ENCODE measurements at places on chromosomes 5 and 9.

- no peak for DNase-seq
Measured at GRCh38 chr5:161757223-161757622, 71.7 kb downstream of the GABRA6 start.

DNA sequence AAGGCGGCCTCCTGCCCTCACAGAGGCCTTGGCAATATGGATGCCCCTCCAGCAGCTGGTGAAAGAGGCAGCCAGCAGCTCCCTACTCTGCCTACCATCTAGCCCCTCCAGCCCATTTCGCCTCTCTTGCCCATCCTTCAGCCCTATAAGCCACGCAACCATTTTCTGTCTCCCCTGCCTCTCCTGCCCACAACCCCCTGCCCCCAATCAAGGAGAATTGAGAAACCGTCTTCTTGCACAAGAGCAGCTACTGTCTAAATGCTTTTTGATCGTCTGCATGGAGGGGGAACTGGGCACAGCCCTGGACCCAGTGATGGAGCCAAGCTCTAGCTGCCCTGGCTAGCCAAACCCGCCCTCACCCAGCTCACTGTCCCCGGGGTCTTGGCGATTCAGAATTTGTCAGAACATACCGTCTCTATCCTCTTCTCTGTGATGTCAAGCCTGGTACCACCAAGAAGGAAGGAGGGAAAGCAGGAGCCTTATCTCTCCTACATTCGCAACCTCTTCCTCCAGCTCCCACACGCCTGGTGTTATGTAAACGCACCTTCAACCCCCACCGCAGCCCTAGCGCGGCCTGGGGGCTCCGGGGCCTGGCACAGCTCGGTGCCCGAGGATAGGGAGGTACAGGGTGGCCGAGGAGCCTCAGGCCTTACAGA lies 1.2 kb downstream of the SPRY4 start:
- DNase-seq: no peak

DNA sequence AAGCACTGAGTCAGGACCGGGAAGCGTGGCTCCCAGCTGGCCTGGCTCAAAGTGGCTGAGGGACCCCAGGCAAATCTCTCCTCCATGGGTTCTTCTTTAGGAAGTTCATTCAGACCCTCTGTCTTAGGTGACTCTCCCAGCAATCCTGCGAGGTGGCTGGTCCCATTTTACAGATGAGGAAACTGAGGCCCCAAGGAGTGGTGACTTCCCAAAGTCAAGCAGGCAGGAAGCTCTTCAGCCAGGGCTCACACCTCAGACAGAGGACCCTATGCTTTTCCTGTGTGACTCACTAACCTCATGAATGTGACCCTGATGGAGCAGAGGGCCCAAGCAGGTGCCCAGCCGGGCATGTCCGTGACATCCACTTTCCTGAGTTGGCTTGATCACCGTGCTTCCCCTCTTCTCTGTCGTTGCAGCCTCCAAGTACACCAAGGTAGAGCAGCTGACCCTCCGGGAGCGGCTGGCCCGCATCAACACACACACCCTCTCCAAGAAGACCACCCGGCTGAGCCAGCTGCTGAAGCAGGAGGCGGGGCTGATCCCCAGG lies 36.5 kb downstream of the ARHGEF37 start:
- DNase-seq: no peak

- no peak for DNase-seq
Measured at GRCh38 chr5:72251386-72251785, 68.7 kb downstream of the MRPS27 start.

GRCh38 chr9:21294904-21295538 lies 10.1 kb downstream of the IFNA5 start:
- no peak for DNase-seq

GRCh38 chr9:4596165-4596922 lies 65.8 kb upstream of the PLPP6 start:
- DNase-seq: no peak

GRCh38 chr9:115162946-115163345 lies 45.0 kb upstream of the TNC start:
- DNase-seq: no peak

GRCh38 chr5:7676455-7676854 lies 174.5 kb downstream of the CFAP90 start:
- DNase-seq: no peak
